ENCODE measurements at places on chromosomes 2 and 18. TPM values are rescaled to one million over a fixed set of nuclear protein-coding genes. Genes with fewer than 3 reads are reported as not detected.

LRRC30 gene
- total RNA-seq, result not detected

IKZF2 gene
- 19.1 TPM for total RNA-seq

POTEI gene
- total RNA-seq, result not detected

ANKRD53 gene
- not detected for total RNA-seq

FN1 gene
- total RNA-seq, result 0.60 TPM

EEF1B2 gene
- 1,125 TPM for total RNA-seq

TNS1 gene
- total RNA-seq, result 0.93 TPM

GRCh38 chr2:156455361-156455975, 19.3 kb downstream of the GPD2 start:
- no peaks in the 10 kb centered on the region for H3K27me3 ChIP-seq
- peaks cover 27% of the 10 kb centered on the region for H3K4me1 ChIP-seq
- no peak overlapping the region for H3K4me3 ChIP-seq
- no peak overlapping the region for H3K27ac ChIP-seq
- H3K36me3 ChIP-seq, result peaks cover 5% of the 10 kb centered on the region

DNA sequence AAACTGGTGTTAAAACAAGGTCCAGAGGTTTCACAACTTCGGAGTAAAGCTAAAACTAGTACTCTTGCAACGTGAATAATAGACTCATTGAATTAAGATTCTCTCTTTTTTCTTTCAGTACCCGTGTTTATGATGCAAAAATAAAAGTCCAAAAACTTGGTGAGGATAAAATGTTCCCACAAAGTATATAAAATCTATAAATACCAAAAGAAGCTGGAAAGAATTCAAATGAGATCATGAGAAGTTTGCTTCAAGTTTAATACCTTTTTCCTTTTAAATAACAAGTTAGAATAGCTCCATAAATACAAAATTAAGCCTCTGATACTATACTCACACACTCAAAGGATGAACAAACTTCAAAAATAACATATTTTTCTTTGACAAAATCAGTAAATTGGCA, 34.0 kb downstream of the METTL4 start:
- no peak overlapping the region for H3K4me3 ChIP-seq
- no peak overlapping the region for H3K27ac ChIP-seq
- no peaks in the 10 kb centered on the region for H3K4me1 ChIP-seq
- no peak for DNase-seq

DNA sequence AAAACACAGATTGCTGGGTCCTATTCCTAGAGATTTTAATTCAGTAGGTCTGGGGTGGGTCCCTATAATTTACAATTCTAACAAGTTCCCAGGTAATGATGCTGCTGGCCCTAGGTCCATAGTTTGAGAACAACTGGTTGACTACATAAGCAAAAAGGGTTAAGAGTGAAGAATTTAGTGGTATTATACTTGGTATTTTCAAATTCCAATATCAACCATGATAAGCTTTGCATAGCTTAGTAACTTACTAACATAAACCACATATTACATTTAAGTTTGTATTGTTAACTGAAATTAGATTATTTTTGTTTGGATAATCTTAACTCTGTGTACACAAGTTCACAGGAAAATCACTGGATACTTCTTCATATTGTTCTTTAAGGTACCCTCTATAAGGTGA, 862.9 kb upstream of the ACVR2A start:
- no peak overlapping the region for H3K4me3 ChIP-seq
- no peak overlapping the region for H3K27ac ChIP-seq
- peaks cover 8% of the 10 kb centered on the region for H3K27me3 ChIP-seq

- no peak overlapping the region for H3K27ac ChIP-seq
- no peaks in the 10 kb centered on the region for H3K36me3 ChIP-seq
- no peak overlapping the region for H3K4me3 ChIP-seq
Observed at GRCh38 chr2:177908182-177908581, 164.4 kb downstream of the PDE11A start.

- peaks cover 58% of the 10 kb centered on the region for H3K36me3 ChIP-seq
- no peaks in the 10 kb centered on the region for H3K27me3 ChIP-seq
Observed at GRCh38 chr2:3578987-3579386, 3.9 kb downstream of the RPS7 start.

DNA sequence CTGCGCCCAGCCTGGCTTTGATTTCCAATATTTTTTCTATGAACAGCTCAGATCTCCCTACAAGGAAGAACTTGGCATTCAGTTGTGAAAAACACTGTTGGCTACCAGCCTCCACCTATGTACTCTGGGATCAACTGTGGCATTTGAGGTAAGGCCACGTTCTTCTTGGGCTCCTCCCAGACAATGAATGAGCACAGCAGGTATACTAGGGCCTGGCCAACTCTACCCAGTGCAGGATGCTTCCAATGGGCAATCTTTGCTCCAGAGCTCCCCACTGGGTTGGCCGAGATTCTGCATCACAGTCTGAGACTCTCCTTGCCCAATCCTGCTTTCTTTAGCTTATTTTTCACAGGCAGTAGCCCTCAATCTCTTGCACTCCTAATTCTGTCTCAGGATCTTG, 75.9 kb downstream of the TMEM131 start:
- no peak for DNase-seq
- H3K36me3 ChIP-seq, result peaks cover 4% of the 10 kb centered on the region
- no peaks in the 10 kb centered on the region for H3K27me3 ChIP-seq
- H3K27ac ChIP-seq, result no peak overlapping the region

DNA sequence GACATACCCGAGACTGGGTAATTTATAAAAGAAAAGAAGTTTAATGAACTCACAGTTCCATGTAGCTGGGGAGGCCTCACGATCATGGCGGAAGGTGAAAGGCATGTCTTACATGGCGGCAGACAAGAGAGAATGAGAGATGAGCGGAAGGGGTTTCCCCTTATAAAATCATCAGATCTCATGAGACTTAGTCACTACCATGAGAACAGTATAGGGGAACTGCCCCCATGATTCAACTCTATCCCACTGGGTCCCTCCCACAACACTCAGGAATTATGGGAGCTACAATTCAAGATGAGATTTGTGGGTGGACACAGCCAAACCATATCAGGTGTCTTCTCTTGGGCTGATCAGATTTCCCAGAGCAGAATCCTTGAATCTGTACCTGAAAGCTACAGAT, 617.3 kb upstream of the ID2 start:
- H3K27me3 ChIP-seq, result no peaks in the 10 kb centered on the region
- H3K27ac ChIP-seq, result peak overlapping the region; percentile 72
- DNase-seq, result no peak
- no peak overlapping the region for H3K4me3 ChIP-seq

GRCh38 chr18:54999016-54999415, 39.8 kb upstream of the CCDC68 start:
- no peak overlapping the region for H3K4me3 ChIP-seq
- no peak overlapping the region for H3K27ac ChIP-seq
- DNase-seq, result no peak
- no peaks in the 10 kb centered on the region for H3K27me3 ChIP-seq
- H3K36me3 ChIP-seq, result no peaks in the 10 kb centered on the region

- H3K4me3 ChIP-seq, result no peak overlapping the region
- H3K36me3 ChIP-seq, result no peaks in the 10 kb centered on the region
- H3K27me3 ChIP-seq, result peaks cover 4% of the 10 kb centered on the region
Observed at GRCh38 chr2:38892819-38893218, 3.1 kb downstream of the ARHGEF33 start.

DNA sequence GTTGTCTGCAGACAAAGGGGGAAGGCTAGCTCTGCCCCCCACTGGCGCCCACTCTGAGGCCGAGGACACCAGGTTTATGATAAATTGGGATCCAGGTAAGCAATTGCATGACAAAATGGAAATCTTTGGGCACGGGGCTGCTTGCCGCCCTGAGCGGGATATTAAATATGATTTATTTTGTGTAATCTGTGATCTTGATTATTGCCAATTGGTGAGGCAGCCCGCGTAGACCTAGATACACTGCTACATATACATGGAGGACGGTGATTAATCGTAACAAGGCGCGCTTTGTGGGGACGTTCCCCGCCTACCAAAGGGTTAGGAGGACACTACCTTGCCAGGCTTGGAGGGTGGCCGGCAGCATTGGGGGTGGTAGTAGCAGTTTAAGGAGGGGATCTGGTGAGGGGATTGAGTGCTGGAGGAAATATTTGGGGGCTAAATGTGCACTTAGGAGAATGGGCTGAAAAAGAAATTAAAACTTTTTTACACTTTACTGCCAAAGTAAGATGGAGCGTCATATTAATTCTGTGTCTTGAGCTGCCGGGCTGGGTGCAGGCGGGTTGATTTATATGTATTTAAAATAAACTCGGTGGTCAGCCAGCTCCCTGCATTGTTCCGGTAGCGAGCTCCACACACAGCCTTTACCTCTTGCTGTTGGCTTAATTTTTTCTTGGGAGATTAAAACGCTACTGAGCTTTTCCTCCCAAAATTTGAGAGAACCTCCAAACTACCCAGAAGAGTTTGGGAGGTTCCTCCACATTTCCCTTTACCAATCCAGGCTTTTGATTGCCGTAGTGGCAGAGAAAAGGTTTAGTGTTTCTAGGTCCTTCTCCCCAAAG, 4.1 kb downstream of the HOXD3 start:
- no peak for DNase-seq
- peaks cover 8% of the 10 kb centered on the region for H3K36me3 ChIP-seq
- peak overlapping the region; percentile 81 for H3K27ac ChIP-seq
- peaks cover 24% of the 10 kb centered on the region for H3K4me1 ChIP-seq
- peaks cover 83% of the 10 kb centered on the region for H3K27me3 ChIP-seq
- peak overlapping the region; percentile 52 for H3K4me3 ChIP-seq

DNA sequence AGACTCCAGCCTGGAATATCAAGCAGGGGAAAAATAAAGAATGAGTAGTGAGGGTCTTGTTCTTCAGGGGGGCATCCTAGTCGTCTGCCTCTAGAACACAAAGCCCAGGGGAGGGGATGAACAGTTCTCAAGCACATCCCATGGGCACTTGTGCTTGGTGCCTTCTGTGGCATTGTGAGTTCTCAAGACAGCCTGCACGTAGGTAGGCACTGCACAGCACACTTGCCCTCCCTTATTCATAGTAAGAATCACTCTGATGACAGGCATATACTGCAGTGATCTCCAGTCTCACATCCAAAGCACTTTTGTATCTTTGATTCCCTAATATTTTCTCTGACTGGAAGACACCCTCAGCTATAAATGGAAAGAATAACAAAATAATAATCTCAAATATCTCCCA, 104.7 kb upstream of the CNGA3 start:
- no peak for DNase-seq
- no peak overlapping the region for H3K4me3 ChIP-seq

- no peak overlapping the region for H3K4me3 ChIP-seq
- no peaks in the 10 kb centered on the region for H3K27me3 ChIP-seq
- H3K27ac ChIP-seq, result no peak overlapping the region
- peak; percentile 63 for DNase-seq
- no peaks in the 10 kb centered on the region for H3K4me1 ChIP-seq
- no peaks in the 10 kb centered on the region for H3K36me3 ChIP-seq
Observed at GRCh38 chr2:54838585-54839035, 115.1 kb downstream of the EML6 start.

DNA sequence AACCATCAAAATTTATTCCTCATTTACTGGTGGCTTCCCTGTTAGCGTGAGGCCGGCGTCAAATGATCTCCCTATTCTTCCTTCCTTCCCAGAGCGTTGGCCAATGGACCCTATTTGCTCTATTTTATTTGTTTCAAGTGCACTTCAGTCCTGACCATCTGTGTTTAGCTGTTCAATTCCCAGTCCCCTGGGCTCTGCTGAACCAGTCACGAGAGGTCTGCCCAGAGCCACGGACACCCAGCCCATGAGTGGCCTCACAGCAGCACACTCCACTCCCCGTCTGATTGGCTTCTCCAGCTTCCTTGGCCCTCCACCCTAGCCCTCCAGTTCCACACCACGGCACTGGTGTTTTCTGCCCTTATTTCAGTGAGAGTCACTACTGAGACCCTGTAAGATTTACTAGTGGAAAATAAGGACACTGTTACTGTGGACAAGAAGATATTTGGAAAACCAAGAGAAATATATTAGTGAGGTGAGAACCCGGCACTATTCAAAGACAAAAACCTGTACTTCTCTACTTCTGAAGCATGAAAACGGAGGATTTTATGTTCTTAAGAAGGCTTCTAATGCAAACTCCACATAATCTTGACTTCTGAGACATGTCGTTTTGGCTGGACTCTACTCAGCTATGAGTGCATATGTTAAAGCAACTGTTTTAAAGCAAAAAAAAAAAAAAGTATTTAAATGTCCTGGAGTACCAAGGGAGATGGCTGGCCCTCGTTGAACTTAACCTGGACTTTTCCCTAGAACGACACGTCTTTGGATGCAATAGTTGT, 86.6 kb downstream of the COL6A3 start:
- H3K36me3 ChIP-seq, result no peaks in the 10 kb centered on the region
- H3K4me1 ChIP-seq, result no peaks in the 10 kb centered on the region
- no peaks in the 10 kb centered on the region for H3K27me3 ChIP-seq
- DNase-seq, result no peak

- H3K4me3 ChIP-seq, result no peak overlapping the region
- no peak overlapping the region for H3K27ac ChIP-seq
- H3K36me3 ChIP-seq, result no peaks in the 10 kb centered on the region
- H3K4me1 ChIP-seq, result no peaks in the 10 kb centered on the region
- no peak for DNase-seq
Observed at GRCh38 chr2:54372361-54372760, 83.8 kb upstream of the SPTBN1 start.

DNA sequence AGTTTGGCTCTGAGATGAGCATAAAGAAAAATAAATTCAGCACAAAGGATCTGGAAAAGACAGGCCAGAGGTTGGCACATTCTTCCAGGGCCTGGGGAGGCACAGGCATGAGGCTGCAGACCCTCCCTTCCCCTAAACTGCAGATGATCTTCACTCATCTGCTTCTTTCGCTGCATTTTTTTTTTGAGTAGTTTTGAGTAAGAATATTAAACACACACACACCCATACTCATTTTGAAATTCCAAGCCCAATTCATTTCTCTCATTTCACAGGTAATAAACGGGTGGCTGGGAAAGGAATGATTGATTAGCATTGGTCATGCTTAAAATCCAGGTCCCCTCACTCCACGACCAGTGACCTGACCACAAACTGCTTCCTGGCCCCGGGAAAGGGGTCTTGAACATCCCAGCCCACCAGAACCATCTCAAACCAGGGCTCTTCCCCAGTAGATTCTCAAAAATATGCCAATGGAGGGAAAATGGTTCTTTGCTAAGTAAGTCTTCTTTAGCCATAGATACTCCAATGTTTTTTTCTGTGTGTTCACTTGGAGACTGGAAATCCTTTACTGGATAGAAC, 219.6 kb downstream of the ANAPC1 start:
- H3K4me3 ChIP-seq, result no peak overlapping the region
- H3K27me3 ChIP-seq, result peaks cover 13% of the 10 kb centered on the region
- no peak for DNase-seq

DNA sequence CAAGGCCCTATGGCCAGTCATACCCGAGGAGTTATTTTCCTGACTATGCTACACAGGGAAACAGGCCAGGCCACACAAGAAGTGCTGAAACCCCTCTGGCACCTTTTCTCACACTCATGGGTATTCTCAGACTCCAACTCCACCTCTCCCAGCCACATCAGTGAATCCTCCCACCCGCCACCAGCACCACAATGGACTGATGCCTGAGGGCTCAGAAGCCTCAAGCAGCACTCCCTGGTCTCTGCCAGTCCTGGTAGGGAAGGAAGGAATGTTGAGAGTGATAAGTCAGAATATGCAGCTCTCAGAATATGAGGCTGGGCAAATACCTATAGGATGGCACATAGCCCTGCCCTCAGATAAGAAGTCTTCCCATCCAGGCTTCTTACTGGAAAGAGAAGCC, 391.1 kb downstream of the ALK start:
- H3K4me1 ChIP-seq, result peaks cover 6% of the 10 kb centered on the region
- no peak overlapping the region for H3K4me3 ChIP-seq
- no peak for DNase-seq
- H3K27ac ChIP-seq, result no peak overlapping the region

- H3K4me1 ChIP-seq, result no peaks in the 10 kb centered on the region
- H3K27ac ChIP-seq, result no peak overlapping the region
- no peak overlapping the region for H3K4me3 ChIP-seq
- no peak for DNase-seq
- H3K27me3 ChIP-seq, result no peaks in the 10 kb centered on the region
Observed at GRCh38 chr18:35680139-35680551, 98.6 kb downstream of the GALNT1 start.

Measured in activated T-cell treated with anti-CD3 and anti-CD28 coated beads, Interleukin-2, amount 50 U/mL, for 72 hours (primary cell).